ENCODE measurements at places on chromosomes 16 and 17. TPM values are rescaled to one million over a fixed set of nuclear protein-coding genes. Genes with fewer than 3 reads are reported as not detected.

- no peak for DNase-seq
Measured at GRCh38 chr16:83211711-83212110, 584.9 kb downstream of the CDH13 start.

GRCh38 chr16:56897026-56897799 is 32.2 kb downstream of the SLC12A3 start:
- DNase-seq, result no peak

The TBX21 gene
- 0.07 TPM for polyA plus RNA-seq

- no peak for DNase-seq
Measured at GRCh38 chr16:50694206-50694605, 800 bp downstream of the NOD2 start.

- no peak for DNase-seq
Measured at GRCh38 chr16:58753711-58754134, 19.6 kb upstream of the GOT2 start.

- no peak for DNase-seq
Measured at GRCh38 chr17:56478836-56479447, 114.6 kb upstream of the NOG start.

DNA sequence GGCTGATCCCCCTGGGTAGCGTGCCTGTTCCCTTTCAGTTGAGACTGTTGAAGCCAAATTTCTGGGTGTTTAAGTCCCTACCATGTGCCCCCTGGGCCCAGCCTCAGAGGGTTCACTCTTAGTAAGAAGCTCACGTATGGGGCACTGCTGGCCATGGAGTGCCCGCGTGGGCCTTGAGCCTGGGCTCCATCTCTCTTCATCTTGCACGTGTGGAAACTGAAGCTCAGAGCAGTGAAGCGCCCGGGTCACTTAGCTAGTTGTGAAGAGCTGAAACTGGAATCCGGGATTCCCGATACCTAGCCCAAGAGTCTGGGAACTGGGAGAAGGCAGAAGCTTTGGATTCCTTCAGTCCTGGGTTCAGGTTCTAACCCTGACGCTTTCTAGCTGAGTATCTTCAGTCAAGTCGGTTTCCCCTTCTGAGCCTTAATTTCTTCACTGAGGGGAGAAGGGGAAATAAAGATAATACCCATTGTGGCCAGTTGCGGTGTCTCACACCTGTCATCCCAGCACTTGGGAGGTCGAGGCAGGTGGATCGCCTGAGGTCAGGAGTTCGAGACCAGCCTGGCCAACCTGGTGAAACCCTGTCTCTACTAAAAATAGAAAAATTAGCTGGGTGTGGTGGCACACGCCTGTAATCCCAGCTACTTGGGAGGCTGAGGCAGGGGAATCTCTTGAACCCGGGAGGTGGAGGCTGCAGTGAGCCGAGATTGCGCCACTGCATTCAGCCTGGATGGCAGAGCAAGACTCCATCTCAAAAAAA is 103.9 kb downstream of the OR1D5 start:
- no peak for DNase-seq

- no peak for DNase-seq
Measured at GRCh38 chr17:40175928-40176753, 1.1 kb upstream of the RAPGEFL1 start.

DNA sequence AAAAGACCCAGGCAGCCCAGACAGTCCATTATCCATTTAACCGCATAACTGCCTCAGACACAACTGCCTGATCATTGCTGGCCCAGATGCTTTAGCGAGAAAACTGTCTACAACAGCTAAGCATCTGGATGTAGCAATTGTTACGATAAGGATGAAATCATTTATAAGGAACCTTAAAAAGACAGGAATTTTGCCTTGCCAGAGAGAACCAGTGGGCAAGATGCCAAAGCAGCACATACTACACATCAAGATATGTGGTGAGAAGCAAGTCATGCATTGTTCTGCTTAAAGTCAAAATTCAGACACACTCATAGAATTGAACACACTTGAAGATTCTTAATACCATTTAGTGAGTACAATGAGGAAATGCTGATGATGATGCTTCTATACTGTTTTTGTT is 1525.3 kb downstream of the CDH8 start:
- DNase-seq, result no peak

- no peak for DNase-seq
Measured at GRCh38 chr17:49633250-49633649, 44.6 kb downstream of the SPOP start.

The CCDC200 gene
- polyA plus RNA-seq, result not detected

The PLEKHH3 gene
- polyA plus RNA-seq, result 19.9 TPM

DNA sequence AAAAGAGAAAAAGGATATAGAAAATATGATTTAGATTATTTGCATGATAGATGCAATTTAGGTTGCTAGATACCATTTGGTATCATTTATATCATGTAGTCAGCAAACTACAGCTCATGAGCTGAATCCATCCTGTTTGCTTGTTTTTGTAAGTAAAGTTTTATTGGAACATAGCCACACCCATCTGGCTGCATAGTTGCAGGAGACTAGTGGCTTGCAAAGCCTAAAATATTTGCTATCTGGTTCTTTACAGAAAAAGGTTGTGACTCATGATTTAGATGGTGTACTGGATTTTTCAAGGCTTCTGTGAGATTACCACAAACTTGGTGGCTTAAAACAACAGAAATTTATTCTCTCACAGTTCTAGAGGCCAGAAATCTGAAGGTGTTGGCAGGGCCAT is 49.9 kb downstream of the MAP2K4 start:
- no peak for DNase-seq

DNA sequence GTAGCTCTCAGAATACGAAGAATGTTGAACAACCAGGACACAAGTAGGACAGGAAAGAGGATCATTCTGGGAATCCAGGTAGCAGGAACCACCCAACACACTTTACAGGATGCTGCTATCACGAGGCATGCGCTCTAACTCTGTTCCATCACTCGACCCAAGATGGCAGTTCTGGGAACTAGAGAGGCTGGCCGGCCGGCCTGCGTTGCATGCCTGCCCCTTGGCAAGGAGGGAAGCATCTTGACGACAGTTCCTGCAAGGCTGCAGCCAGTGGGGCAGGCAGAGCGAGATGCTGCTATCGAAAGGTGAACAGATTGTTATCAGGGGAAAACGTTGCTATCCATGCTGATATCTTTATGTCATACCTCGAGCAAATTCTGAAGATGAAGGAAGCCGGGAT is 19.2 kb upstream of the SLC46A1 start:
- DNase-seq, result no peak

DNA sequence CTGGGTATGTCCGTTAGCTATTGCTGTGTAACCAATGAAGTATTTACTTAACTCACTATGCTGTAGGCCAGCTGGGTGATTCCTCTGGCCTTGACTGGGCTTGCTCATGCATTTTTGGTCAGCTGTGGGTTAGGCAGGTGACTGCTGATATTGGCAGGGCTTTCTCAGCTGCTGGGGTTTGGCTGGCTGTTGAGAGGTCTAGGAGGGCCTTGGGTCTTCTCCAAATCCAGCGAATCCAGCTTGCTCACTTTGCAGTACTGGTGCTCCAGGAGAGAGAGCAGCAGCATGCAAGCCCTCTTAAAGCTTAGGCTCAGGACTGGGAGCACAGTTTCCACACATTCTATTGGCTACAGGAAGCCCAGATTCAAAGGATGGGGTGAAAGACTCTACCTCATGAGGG is 270.1 kb downstream of the PHKB start:
- DNase-seq, result no peak

GRCh38 chr17:75060434-75061054 is 13.5 kb downstream of the KCTD2 start:
- no peak for DNase-seq

- peak; percentile 43 for DNase-seq
Measured at GRCh38 chr16:11232852-11233726, 22.9 kb downstream of the SOCS1 start.

- no peak for DNase-seq
Measured at GRCh38 chr17:60059082-60059481, 19.6 kb downstream of the HEATR6 start.

DNA sequence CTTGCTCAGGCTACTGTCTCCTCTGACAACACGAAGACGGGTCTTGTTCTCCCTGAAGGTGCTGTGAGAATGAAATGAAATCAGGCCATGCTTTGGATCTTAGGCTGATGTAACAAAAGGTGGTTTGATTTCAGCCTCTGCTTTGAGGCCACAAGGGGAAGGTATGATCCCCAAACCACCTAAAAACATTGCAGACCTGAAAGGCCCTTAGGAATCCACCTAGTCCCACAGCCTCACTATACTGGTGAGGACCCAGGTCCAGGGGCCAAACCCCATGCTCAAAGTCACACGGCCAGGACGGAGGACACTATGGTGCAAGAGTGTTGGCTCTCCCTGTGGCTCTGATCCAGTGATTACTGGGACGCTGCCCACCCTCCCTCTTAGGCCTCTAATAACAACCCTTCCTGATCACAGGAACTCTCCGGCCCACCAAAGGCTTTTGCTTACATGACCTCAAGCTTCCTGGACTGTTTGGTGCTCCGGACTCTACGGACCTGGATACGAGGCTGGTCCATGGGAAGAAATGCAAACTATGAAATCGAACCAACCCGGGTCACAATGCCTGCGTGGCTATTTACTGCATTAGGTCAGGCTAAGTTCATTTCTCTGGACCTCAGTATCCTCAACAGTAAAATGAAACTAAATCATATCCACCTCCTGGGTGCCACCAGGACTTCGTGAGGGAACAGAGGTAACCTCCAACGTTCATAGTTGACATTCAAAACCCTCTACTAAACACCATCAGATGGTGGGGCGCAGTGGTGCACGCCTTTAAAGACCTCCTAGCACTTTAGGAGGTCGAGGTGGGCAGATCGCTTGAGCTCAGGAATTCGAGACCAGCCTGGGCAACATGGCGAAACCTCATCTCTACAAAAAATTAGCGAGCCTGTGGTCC is 1.5 kb downstream of the TRIM25 start:
- no peak for DNase-seq

The TMIGD1 gene
- not detected for polyA plus RNA-seq

The MMP15 gene
- polyA plus RNA-seq, result 45.3 TPM

GRCh38 chr17:31580706-31581490 is 189.4 kb downstream of the RAB11FIP4 start:
- DNase-seq, result peak; percentile 82

- no peak for DNase-seq
Measured at GRCh38 chr17:76878568-76878967, 10.4 kb downstream of the MGAT5B start.

DNA sequence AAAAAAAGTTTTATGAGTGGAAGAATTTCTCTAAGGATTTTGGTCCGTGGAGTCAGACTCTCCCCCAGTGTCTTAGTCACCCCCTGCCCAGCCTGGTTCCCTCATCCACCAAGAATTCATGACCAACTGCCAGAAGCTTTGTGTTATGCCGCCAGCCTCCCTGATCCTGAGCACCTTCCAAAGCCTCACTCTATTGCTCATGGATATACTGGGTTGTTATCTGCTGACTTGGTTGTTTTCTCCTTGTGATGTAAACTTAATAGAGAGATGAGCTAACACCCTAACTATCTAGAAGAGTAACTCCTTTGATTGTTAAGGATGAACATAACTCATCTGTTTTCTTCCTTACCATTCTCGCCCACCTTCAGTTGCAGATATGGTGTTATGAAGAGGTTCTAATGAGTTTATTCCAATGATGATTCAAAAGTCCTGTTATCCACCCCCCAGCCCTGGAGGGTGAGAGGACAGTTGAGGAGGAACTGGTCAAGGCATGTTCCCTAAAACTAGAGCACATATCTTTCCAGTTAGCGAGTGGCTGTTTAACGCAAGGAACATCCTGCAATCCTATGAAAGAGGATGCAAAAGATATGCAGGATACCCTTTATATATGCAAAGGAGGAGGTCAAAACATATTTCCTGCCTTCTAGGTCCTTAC is 1.5 kb upstream of the PSMD3 start:
- DNase-seq, result no peak

- no peak for DNase-seq
Measured at GRCh38 chr16:22912654-22913053, 98.7 kb downstream of the HS3ST2 start.

DNA sequence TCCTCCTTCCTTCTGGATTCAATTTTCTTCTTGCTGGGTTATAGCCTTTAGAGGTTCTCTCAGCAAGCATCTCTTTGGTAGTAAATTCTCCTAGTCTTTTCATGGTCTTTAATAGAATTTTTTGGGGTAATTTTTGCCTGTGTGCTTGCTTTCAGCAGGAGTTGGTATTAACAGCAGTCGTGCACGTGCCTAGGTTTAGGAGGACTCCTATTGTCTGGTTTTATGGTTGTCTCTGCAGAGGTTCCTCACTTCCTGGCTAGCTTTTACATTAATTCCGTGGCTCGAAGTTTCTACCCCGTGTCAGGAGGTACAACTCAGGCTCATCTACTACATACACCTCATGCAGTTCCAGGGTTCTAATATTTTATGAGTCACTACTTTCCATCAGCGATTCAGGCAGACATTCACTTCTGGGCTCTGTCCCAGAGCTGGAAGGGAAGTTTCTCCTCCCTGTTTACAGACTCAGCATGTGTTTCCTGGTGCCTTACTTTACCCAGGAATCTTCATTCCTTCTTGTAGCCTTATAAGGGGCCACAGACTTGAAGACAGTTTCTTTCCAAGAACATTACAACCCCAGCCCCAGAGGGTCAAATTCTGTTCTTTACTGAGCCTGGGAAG is 643.6 kb downstream of the HS3ST4 start:
- no peak for DNase-seq

The KRTAP4-2 gene
- not detected for polyA plus RNA-seq

- peak; percentile 43 for DNase-seq
Measured at GRCh38 chr17:48543107-48543853, 1.6 kb downstream of the HOXB2 start.

GRCh38 chr17:79045842-79046196 is 21.9 kb downstream of the C1QTNF1 start:
- DNase-seq, result peak; percentile 77

The PPP1R27 gene
- polyA plus RNA-seq, result not detected

The RHBDL1 gene
- 0.19 TPM for polyA plus RNA-seq

DNA sequence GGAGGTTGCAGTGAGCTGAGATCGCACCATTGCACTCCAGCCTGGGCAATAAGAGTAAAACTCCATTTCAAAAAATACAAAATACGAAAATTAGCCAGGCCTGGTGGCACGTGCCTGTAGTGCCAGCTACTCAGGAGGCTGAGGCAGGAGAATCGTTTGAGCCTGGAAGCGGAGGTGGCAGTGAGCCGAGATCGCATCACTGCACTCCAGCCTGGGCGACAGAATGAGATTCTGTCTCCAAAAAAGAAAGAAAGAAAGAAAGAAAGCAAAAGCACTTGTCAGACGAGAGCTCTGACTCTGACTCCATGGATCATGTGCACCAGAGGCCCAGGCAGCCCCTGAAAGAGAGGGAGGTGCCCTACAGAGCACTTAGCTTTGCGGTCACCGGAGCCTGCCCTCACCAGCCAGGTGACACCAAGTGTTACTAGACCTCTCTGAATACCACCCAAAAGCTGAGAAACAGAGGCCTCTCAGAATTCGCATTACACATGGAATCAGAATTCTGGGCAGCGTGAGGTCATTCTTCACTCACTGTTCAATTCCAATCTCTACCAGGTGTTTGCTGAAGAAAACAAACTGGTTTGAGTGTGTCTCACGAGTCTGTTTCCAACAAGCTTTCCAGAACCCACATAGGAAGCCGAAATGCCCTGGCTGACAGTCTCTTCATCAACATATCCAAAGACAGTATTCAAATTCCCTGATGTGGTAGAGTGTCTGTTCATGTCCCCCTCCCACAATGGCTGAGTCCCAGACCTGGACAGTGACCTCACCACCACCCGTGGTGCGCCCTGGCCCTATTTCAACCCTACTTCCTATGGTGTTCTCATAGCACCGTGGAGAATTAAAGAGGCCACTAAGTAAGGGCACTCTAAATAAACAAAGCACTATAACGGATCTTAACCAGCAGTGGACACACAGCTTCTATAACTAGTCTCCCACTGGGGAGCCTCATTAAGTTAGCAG is 1.5 kb downstream of the FLCN start:
- no peak for DNase-seq

GRCh38 chr16:29845656-29846055 is 17.4 kb downstream of the CDIPT start:
- DNase-seq, result no peak

The PRR35 gene
- polyA plus RNA-seq, result not detected

The SHBG gene
- 0.28 TPM for polyA plus RNA-seq

The TOM1L1 gene
- polyA plus RNA-seq, result 7.9 TPM
